Amniotic epithelial cell (primary cell): ENCODE measurements at places on chromosomes 13 and 19.

DNA sequence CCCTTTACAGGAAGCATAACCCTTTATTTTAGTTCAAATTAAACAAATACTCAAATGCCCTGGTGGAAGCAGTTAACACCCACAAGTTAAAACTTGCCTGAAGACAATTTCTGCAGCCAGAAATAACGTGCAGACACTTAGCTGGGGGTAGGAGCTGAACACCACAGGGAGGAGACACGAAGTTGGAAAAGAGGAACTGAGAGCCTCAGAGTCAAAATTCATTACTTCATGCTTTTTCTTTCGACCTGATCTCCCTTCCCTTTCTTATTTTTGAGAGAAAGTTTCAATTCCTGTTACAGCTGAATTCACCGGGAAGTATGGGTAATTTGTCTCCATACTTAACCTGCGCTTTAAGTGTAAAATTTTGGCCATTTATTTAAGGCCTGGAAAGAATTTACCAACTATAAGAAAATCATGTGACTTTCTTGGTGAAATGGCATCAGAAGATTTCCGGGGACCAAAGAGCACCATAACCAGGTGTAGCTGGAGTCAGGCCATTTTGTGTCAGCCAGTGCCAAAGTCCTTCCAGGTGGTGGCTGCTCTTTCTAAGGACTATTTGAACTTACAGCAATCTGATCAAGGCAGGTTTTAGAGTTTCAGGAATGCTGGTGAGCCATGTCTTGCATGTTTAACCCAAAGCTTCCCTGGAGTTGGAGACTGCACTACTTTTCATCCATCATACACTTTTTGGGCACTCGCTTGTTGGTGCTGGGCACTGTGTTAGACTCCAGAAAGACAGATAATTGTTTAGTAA is 46.5 kb upstream of the RCBTB2 start:
- no peak for DNase-seq

DNA sequence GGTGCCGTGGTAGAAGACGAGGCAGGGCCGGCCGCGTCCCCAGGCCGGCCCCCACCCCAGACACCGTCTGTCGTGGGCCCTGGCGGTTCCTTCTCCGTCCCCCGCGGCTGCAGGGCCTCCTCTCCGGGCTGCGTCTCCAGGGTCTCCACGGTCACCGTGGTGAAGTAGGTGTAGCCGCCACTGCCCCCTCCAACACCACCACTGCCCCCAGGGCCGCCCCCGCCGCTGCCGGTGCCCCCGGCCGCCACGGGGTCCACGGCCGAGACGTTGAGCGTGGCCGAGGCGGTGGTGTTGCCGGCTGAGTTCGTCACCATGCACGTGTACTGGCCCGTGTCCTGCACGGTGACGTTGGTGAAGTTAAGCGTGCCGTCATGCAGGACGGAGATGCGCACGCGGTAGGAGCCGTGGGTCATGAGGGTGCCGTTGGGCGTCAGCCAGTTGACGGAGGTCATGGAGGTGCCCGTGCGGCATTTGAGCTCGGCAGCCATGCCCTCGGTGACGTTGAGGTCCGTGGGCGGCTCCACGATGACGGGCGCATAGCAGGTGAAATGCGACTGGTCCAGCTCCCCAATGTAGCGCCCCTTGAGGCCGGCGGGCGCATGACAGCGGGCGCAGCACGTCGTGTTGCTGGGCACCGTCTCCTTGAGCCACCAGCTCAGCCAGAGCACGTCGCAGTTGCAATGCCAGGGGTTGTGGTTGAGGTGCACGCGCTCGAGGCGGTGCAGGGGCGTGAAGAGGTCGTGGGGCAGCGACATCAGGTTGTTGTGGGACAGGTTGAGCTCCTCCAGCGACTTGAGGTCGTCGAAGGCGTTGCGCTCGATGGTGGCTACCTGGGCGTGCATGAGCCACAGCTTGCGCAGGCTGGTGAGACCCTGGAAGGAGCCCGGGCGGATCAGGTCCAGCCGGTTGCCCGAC is 4.6 kb upstream of the ASPDH start:
- no peak for DNase-seq

GRCh38 chr13:108212886-108213285 is 2.5 kb downstream of the LIG4 start:
- DNase-seq, result no peak

GRCh38 chr13:67880916-67881315 is 650.8 kb upstream of the PCDH9 start:
- DNase-seq, result peak; percentile 30

DNA sequence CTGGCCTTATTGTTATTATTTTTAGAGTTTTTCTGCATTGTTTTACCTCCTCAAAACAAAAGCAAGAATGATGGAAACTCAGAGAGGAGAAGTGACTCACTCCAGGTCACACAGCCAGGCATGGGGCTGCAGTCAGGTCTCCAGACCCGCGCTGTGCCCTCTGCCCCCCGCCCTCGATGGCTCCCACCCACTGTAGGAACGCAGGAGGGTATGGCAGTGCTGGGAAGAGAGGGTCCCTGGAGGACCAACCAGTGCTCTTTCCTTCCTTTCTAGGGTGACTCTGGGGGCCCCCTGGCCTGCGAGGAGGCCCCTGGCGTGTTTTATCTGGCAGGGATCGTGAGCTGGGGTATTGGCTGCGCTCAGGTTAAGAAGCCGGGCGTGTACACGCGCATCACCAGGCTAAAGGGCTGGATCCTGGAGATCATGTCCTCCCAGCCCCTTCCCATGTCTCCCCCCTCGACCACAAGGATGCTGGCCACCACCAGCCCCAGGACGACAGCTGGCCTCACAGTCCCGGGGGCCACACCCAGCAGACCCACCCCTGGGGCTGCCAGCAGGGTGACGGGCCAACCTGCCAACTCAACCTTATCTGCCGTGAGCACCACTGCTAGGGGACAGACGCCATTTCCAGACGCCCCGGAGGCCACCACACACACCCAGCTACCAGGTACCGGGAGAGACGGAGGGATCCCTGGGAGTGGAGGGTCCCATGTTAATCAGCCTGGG is 5.6 kb downstream of the TIMM13 start:
- no peak for DNase-seq

GRCh38 chr13:56687131-56687530 is 453.6 kb upstream of the PRR20A start:
- no peak for DNase-seq

DNA sequence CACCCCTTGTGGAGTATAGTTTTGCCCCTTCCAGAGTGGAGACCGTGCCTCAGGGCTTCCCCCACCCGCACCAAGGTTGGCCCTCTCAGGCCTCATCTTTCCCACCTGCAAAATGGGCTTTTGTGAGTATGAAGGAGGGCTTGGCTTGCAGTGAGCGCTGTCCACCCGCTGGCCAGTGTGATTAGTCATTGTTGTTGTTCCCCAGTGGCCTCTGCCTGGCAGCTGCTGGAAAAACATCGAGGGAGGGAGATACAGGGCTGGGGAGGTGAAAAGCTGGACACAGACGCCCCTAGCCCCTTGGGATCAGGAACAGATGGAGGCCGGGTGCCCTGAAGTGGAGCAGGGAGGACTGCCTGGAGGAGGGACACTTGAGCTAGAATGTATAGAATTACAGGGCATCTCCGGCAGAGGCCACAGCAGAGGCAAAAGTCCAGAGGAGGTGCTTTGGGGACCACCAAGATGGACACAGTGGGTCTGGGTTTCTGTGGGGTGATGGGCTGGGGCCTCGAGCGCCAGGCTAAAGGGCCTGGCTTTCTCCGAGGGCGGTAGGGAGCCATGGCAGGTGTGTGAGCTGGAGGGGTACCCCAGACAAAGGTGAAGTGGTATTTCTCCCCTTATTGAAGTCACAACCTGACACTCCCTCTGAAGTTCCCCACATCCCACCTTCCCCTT is 3.9 kb upstream of the IL12RB1 start:
- peak; percentile 40 for DNase-seq

DNA sequence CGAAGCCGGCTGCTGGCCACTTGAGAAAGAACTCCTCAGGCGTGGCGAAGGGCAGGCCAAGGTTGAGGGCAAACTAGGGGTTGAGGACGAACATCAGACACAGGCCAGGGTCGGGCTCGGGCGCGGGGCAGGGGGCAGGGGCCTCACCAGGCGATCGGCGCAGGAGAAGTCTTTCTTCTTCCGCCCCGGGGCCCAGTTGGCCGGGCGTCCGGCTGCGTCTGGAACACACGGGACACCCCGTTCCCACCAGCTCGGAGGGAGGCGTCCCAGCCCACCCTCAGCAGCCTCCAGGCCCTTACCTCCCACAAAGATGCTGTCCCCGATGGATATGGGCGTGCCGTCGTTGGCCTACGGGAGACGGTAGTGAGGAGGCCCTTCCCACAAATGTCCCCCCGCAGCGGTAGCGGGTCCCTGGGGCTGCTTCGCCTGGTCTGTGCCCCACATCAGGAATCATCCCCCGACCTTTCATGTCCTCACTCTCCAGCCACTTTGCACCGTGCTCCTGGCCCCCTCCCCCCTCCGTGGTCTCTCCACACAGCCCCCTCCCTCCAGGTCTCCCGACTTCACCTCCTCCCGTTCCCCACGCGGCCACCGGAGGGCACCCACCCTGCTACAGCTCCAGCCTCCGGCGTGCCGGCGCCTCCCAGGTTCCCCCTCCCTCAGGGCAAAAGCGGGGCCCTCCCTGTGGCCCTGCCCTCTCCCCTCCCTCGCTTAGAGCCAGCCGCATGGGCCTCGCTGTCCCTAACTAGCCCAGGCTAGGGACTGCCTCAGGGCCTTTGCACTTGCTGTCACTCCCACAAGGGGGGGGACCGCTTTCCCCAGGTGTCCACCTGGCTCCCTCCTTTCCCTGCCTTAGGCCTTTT is 4.8 kb downstream of the PNKP start:
- no peak for DNase-seq

DNA sequence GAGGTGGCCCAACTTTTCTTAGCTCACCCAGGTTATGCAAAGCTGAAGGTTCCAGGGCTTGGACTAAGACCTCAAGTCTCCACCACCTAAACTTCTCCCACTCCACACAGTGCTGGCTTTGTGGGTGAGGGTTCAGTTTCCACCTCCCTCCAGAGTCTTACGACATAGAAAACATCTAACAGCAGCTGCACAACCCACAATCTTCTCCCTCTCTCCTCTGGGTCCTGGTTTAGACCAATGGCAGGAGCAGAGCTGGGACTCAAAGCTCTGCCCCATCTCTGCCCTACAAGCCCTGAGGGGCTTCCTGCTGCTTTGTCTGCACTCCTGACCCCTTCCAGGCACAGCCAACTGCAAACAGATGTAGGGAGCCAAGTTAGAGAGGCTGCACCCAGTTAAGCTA is 16.0 kb downstream of the IRGC start:
- peak; percentile 16 for DNase-seq
